Activated CD4-positive, CD25-positive, alpha-beta regulatory T cell treated with anti-CD3 and anti-CD28 coated beads, Interleukin-2, amount 50 U/mL, for 24 hours (primary cell): ENCODE measurements at places on chromosomes 2 and 18.

DNA sequence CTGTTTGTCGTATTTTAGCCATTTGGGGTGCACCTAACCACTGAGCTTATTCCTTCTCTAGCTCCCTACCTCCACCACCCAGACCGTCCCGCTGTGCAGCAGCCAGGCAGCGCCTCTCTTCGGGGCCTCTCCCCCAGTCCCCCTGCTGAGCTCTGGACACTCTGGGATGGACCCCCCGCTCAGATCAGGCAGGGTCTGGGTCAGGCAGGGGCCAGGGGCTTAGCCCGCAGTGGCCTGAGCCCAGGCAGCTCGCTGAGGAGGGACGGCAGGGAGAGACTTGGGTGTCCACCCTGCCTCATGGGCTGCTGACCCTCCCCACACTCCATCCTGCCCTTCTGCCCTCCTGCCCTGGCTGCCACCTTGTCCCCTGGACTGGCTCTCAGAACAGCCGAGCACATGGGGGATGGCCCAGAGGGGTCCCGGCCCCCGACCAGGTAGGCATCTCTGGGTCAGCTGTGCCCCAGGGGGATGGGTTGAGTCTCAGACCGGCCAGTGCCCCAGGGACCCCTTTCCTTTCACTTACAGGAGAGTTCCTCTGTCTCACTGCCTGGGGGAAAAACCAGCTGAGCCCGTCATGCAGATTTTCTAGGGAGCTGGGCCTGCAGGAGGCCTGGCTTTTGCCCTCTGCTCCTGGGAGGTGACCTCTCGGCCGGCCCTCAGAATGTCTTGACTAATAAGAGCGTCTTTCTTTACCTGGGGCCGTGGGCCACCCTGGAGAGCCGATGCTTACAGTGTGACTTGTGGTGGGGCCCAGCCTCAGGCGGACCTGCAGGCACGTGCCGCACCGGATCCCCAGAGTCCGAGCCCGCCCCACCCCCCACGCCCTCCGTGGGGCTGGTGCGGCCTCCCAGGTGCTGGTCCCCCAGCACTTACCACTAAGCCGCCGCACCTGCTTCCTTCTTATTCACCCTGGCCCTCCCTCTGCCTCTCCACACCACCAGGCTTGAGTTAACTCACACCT lies 22.8 kb upstream of the PXDN start:
- ATAC-seq, result no peak

GRCh38 chr18:70411876-70412435 lies 123.1 kb downstream of the SOCS6 start:
- no peak for ATAC-seq

DNA sequence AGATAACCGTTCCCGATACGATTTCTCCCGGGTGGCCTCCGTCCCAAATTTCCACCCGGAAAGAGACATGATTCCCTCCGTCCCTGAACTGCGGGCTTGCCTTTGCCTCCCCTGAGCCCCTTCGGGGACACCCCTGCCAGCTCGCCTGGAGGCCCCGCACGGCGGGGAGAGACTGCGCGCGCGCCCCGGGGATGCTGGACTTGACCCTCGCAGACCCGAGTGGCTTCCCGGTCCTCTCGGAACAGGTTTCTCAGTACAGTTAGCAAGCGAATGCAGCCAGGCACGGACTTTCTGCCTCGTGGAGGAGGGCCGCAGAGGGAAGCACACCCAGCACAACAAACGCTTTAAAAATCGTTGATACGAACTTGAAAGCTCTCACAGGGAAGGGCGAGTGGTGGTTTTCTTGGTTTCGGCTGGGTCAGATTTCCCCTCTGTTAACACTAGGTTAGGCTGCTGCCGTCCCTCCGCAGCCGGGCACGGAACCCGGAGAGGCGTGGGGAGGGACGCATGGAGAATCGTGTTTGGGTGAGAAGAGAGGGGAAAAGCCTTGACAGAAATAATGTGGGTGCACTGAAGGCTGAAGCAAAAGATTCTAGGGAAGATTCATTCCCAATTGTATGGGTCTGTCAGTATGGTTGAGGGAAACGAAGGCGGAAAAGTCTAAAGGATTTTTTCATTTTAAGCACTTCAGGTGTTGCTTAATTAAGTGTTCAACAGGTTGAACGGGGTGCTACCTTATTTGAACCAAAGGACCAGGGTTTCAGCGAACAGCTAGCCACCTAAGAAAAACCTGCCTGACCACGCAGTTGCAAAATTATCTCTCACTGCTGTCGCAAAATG lies 916 bp downstream of the TNFRSF11A start:
- ATAC-seq, result no peak

DNA sequence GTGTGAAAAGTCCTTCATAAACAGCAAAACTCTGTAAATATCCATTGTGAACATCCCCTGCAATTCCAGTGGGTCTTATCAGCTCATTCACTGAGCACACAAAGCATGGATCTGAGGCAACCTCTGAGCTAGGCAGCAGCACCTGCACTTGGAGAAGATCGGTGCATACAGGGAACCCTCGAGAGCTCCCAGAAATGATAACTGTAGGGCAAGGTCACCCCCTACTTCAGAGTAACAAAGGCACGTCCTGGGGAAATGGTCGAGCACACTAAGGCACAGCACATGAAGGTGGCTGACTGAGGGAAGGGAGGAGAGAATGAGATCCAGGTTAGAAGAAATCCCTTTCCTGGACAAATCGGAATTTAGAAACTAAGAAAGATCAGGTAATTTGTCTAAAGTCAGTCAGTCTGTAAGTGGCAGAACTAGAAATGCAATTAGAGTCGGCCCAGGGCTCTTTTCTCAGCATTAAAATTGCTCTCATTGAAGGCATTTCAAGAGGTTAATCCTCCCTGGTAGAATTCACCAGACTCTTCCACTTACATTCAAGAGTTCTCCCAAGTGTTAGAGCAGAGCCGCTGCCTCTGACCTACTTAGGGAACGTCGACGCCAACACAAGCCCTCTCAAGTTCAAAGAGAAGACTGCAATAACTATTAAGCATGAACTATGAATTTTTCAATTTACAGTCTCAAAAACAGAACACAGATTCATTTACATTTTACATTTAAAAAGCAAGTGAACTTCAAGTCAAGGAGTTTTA lies 45.9 kb downstream of the PXDN start:
- no peak for ATAC-seq

DNA sequence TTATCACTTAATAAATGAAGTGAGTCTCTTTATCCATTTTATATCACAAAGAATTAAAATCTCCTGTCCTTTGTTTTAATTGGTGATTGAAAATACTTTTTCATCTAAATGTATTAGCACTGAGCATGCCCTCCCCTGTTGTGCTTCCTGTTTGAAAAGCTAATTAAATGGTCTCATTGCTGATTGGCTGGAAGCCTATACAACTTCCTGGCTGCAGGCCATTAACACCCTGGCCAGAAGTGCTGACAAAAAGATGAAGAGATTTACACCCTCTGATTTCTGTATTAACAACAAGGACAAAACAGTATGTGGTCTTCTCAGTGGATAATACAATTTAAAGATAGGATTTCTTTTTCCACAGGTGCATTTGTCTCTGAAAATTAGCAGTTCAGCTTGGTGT lies 548.0 kb downstream of the DCC start:
- ATAC-seq, result no peak

- no peak for ATAC-seq
These were observed 9.6 kb upstream of the HOXD1 start for GRCh38 chr2:176178757-176179295.

GRCh38 chr18:13570216-13570615 lies 156.1 kb downstream of the FAM210A start:
- no peak for ATAC-seq

DNA sequence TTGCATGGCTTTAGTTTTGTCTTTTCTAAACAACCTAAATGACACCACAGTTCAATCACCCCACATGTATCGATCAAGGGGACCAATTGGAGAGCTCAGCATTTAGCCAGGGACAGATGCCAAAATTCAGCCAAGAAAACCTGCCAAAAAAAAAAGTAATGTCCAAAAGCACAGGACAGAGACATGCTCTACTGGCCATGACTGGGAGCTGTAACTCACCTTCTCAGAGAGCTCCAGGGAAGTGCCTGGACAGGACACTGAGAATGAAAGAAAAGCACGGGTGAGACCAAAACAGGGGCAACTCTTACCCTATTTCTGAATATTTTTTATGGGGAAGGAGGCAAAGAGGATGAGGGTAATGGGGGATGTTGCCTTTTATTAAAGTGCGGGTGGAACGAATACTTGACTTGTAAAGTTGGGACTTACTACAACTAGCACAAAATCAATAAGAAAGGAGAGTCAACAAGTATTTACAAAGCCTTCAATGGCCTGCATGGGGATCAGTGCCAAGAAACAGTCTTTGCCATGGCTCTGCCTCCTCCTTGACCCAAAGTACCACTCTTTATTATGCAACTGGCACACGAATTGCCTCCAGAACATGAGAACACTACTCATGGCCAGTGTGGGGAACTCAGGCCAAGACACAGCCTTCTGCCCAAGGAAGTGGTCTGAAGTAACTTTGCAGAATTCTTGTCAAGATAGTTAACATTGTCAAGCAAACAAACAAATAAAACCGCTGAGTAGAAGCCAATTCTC lies 72.9 kb upstream of the HK2 start:
- ATAC-seq, result no peak

- ATAC-seq, result no peak
These were observed 244.3 kb downstream of the GLI2 start for GRCh38 chr2:120979921-120980320.

DNA sequence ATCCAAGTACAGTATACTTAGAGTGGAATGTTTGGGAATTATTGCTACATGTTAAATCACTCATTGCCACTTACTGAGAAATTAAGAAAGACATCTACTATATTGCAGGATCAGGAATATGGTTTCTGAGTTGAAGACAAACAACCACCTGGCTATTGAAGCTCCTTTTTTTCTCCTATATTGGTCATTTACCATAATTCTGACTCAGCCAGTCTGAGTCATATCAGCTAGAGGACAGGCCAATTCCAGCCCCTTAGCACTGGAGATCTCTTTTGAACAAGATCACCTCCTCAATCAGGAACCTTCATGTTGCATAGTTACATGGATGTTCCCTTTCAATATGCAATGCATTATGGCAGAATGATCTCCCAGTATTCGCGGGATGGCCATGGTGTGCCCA lies 42.7 kb upstream of the CDH19 start:
- ATAC-seq, result no peak

DNA sequence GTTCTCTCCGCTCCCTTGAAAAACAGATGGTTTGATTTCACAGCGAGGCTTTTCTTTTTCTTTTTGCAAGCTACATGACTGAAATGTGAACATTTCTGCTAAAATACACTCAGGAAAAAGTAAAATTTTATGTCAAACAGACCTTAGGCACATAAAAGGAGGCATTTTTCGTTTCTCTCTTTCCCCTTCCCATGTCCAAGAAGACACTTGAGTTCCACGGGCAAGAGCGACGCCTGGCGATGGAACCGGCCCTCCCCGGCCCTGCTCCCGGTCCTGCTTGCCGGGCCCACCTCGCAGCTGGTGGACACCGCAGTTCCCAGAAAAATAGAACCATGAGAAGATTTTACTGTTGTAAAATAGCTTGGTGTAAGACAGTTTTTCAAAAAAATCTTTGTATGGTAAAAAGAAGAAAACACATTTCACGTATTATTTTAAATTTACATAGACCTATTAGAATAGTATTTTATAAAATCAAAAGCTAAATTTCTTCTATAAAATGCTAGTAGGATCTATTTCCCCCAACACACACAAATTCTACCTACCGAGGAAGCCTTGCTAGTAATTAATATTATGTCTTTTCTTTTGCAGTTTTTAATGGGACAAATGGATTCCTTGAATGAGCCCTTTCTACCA lies 2.3 kb upstream of the ALKAL2 start:
- no peak for ATAC-seq

DNA sequence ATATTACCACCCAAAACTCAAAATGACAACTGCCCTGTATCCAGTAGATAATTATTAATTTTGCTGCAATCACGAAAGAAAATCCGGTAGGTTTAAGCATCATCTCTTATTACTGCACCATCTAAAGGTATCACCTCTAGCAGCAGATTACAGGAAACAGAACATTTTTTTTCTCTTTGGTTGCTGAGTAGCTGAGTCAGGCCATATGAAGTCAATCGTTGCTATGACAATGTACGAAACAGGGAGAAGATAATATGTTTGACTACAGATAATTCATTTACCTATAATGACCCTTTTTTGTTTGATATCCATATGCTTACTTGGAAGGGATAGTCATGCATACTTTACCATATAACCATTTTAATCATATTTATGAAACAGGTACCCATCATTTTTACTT lies 831.6 kb upstream of the CHAC2 start:
- ATAC-seq, result peak; percentile 10

DNA sequence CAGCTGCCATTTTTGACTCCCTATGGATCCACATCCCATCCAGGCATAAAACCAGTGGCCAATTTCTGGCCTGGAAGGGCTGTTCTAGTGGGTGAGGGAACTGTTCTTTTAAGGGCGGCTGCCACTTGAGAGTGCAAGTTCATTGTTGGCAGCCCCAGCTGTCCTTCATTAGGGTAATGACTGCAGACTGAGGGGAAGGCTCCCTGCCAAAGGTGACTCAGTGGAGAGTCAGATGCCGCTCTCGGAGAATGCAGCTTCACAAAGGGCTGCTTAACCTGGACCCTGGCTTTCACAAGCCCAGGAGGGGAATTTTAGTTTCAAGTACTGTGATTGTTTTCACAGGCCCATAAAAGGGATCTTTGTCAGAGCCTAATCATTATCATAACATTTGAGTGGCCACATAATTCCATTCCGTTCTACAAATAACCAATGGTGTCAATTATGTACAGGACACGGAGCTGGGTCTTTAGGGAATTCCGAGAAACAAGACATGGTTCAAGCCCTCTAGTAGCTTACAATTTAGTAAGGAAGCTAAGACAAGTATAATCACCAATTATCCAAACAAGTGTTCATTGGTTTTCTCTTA lies 235.7 kb downstream of the CDCA7 start:
- no peak for ATAC-seq

- no peak for ATAC-seq
These were observed 1311.3 kb upstream of the TMEFF2 start for GRCh38 chr2:193506035-193506434.

- no peak for ATAC-seq
These were observed 22.7 kb downstream of the SP5 start for GRCh38 chr2:170737821-170738220.

DNA sequence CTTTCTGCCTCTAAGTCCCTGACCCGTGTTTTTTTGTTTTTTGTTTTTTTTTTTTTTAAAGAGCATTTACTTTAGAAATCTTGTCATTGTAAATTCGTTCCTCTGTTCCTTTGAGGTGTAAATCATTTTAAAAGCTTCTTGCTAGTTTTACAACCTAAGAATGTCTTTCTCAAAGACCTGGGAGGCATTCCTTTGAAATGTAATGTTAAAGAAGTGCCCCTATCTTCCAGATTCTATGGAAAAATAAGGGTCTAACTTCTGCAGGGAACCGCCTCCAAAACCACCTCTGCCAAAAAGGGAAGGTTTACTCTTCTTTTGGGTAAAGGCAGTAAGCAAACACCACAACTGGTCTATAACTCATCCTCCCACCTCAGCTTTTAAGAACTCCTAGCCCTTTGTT lies 259.6 kb upstream of the ZNF804A start:
- ATAC-seq, result no peak

DNA sequence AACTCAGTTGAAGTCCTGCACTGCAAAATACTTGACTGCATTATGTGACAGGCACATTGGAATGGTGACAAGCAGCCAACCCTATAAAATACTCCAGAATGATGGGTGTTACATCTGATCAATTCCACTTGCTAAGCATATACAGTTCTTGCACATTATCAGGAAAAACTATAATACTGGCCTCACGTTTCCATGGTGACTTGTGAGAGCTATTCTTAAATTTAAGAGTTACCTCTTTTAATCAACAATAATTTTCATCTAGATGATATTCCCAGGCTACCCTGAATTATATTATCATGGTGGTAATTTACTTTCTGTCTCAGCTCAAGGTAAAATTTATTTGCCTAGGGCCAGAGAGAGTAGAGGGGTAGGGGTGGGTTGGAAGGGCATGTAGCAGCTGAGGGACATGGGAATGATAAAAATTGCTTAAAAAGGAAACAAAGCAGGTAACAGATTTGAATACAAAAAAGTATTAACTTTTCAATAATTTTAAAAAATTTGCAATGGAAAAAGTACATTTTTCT lies 132.3 kb upstream of the PGAP1 start:
- no peak for ATAC-seq
